ENCODE measurements at places on chromosomes 7 and 10.
A peak's percentile ranks its signal among the peaks of the same experiment; 100 is the strongest.

DNA sequence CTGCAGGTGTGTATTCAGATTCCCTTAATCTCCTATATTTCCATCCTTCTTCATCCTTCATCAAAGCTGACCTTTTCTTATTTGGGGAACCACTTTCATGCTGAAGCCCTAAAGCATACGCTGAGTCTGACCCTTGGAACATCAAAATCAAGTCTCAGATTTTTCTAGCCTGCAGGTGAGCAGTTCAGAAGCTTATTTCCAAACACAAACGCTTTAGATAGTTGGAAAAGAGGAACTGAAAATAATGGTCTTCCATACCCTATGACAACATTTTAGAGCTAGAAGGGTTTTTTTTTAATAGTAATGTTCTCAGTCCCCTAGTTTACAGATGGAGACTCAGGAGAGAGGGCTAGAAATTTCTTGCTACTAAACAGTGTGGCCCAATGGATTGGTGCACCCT lies 1.6 kb upstream of the AGK start:
- no peak for DNase-seq

GRCh38 chr10:60739558-60739957 lies 38.7 kb upstream of the CDK1 start:
- no peak for DNase-seq

DNA sequence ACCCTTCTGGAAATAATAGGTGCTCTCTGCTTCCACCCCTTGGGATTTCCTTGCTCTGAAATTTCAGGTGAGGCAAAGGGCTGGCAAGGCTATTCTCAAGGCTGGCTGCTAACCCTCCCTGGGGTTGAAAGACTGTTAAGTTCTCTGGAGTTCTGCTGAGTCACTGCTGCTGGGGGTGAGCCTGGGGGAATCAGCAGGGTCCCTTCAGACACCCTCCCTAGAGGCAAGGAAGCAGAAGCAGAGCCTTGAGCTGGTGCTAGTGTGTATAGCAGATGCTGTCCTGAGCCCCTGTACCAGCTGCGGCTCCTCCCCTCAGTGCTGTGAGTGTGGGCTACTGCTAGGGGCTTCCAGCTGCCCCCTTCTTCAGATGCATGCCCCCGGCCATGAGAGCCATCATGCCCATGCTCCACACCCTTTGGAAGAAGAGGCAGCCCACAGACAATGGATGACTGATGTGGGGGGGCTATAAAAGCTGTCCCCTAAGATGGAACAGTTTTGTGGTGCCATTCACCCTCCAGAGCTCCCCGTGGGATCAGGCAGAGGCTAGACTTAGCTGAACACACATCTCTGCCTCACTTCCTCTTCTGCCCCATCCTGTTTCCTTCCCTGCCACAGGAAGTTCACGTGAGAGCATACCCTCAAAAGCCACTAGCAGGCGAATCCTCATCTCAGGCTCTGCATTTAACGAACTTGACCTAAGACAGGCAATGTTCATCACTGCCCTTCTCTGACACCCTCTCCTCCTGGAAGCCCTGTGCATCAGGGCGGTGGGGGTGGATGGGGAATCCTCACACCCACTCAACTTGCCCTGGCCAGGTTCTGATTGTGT lies 91.8 kb downstream of the SH3PXD2A start:
- peak; percentile 75 for DNase-seq

DNA sequence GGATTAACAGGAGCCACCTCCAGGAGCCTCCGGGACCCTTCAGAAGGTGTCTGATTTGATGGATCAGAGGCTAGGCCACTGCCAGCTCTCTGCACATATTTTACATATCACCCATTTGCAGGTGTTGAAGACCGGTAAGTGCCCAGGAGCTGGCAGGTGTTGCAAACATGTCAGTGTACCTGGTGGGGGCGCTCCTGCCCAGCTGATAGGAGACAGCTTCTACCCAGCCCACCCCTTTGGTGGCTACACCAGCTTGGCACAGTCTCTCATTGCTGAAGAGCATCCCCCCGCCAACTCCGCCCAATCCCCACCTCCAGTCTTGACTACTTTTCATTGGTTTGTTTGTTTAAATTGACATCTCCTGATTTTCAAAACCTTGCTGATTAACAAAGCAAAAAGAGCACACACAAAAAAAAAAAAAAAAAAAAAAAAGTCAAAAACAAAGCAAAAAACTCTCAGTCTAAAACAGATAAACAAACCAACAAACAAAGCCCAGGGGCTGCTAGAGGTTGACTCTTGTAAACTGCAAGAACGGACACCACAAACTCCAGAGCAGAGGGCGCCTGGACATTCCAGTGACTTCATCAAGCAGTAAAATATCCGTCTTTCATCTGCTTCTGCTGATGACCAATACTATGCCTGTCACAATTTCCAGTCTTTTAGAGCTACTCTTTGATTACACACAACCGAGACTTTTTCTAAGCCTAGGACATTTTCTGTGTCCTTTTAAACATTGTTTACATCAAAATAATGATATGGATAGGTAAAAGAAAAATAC lies 275.3 kb downstream of the NRG3 start:
- DNase-seq, result peak; percentile 78

DNA sequence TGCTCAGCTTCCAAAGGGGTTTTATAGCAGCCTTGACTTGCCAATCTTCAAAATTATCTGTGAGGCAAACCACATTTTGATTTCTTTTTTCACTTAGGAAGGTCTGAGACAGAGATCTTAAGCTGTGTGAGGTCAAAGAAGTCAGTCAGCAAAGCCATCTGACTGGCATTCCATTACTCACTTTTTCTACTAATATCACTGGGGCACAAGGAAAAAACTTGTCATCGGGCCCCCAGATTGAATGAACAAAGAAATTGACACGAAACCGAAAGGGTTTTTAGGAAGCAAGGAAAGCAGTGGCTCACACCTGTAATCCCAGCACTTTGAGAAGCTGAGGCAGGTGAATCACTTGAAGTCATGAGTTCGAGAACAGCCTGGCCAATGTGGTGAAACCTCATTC lies 78.5 kb upstream of the FRMD4A start:
- DNase-seq, result no peak

GRCh38 chr10:124416733-124417132 lies 2.0 kb downstream of the OAT start:
- DNase-seq, result no peak

- no peak for DNase-seq
Observed at GRCh38 chr7:112930787-112931186, 140.6 kb upstream of the TMEM168 start.

DNA sequence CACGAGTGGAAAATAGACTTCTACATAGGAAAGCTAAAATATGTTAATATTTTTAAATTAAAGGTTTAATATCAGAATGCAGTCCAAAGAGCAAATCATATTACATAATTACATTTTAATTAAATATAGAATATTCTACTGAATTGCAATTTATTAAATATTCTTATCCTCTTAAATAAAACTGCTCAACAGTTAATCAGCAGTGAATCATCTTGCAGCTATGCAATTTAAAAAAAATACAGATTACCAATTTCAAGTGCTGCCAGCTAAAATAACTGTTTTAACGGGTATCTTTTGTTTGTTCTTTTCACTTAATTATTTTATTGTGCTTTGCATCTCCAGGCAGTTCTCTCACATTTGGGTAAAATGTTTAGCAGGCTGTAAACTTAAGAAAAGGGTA lies 82.2 kb downstream of the ZNRF2 start:
- no peak for DNase-seq

GRCh38 chr7:140312141-140312846 lies 86.0 kb downstream of the SLC37A3 start:
- DNase-seq, result no peak

- DNase-seq, result no peak
Observed at GRCh38 chr10:60222047-60222446, 167.6 kb downstream of the ANK3 start.

Measured in Karpas-422 (cell line).